Suppressor macrophage (primary cell): ENCODE measurements at places on chromosomes 11 and 22.

DNA sequence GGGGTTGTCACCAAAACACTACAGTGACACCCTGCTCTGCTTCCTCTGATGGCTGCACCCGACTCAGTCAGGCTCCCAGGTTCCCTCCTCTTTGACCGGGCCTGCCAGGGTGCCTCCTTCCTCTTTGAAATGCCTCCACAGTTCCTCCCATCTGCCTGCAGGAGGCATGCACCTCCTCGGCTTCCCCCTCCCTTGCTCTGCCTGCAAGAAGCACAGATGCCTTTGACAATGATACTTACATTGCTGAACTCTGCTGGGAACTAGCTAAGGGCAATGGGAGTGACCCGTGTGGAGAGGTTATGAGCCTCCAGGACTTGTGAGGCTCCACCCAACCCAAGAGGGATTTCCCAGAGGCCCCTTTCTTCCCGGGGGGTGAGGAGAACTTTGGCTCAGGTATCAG, 674.1 kb downstream of the OPCML start:
- DNase-seq, result no peak

GRCh38 chr11:100902454-100903141, 215.5 kb downstream of the ARHGAP42 start:
- no peak for DNase-seq

- DNase-seq, result no peak
Measured at GRCh38 chr11:45959851-45960250, 37.4 kb downstream of the LARGE2 start.

- no peak for DNase-seq
Measured at GRCh38 chr11:127002669-127003259, 2.2 kb upstream of the KIRREL3 start.

DNA sequence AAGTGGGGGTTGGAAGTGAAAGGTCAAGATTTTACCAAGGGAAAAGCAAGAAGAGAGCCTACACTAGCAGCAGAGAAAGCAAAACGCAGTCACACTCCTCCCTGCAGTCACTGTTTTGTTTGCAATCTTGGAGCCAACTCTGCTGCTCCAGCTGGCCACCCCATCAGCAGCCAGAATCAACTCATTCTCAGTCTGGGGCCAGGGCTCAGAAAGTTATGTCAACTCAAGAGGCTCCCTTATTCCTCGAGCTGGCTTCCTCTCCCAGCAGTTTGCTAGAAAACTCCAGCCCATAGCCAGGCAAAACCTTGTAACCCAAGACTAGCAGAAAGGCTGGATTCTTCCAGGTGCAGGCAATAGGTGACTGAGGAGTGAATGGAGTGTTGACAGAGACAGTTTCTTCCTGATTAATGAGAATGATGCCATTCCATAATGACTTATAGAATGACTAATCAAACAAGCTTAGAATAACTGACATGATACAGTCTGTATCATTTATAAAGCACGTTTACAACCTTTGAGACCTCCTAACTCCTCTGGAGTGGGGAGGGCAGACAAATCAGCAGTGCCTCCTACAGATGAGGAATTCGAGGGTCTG, 53.4 kb downstream of the P4HA3 start:
- no peak for DNase-seq

DNA sequence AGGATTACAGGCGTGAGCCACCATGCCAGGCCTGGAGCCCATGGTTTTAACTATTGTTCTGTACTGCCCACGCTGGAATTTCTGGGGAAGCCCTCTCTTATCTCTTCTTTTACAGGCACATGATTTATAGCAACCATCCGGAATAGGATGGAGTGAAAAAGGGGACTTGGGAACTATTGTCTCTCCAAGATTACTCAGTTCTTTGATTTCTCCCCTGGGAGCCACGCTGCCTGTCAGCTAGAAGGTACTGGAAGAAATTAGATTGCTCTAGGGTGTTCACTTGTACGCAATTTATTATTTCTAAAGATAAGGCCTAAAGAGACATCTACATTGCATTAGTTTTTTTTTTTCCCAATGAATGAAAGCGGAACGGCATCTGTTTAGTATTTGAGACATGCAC, 65.6 kb upstream of the PTPRJ start:
- no peak for DNase-seq

DNA sequence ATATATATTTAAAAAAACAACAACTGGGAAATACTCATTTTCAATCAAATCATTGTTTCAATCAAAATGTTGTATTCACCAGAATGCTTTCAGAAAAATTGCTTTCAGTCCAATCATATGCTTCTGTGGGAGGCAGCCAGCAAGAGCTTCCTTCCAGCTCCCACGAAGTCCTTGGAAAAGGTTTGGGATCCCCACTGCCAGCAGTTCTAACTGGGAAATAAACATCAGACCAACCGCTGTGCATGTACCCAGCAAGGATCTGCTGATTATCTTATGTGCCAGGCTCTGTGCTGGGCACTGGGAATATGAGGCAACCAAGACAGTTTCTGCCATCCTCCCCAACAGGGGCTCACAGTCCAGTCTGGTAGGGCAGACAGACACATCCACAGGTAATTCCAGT, 10.8 kb downstream of the RPS13 start:
- no peak for DNase-seq

- DNase-seq, result no peak
Measured at GRCh38 chr22:46363611-46364321, 28.3 kb downstream of the TRMU start.

DNA sequence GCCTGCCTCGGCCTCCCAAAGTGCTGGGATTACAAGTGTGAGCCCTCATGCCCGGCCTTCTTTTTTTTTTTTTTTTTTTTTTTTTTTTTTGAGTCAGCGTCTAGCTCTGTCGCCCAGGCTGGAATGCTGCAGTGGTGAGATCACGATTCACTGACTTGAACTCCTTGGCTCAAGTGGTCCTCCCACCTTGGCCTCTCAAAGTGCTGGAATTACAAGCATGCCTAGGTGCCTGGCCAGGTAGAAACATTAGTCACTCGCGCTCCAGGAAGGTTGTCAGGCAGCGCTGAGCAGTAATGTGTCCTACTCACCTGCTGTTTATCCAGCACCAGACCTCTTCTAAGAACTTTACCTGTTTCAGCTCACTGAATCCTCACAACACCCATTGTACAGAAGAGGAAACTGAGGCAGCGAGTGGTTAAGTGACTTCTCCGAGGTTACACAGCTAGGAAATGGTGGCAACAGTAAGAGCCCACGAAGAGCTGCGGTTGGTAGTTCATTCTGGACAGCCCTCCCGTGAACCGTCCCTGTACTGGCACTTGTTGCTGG, 496 bp upstream of the CST6 start:
- DNase-seq, result no peak

DNA sequence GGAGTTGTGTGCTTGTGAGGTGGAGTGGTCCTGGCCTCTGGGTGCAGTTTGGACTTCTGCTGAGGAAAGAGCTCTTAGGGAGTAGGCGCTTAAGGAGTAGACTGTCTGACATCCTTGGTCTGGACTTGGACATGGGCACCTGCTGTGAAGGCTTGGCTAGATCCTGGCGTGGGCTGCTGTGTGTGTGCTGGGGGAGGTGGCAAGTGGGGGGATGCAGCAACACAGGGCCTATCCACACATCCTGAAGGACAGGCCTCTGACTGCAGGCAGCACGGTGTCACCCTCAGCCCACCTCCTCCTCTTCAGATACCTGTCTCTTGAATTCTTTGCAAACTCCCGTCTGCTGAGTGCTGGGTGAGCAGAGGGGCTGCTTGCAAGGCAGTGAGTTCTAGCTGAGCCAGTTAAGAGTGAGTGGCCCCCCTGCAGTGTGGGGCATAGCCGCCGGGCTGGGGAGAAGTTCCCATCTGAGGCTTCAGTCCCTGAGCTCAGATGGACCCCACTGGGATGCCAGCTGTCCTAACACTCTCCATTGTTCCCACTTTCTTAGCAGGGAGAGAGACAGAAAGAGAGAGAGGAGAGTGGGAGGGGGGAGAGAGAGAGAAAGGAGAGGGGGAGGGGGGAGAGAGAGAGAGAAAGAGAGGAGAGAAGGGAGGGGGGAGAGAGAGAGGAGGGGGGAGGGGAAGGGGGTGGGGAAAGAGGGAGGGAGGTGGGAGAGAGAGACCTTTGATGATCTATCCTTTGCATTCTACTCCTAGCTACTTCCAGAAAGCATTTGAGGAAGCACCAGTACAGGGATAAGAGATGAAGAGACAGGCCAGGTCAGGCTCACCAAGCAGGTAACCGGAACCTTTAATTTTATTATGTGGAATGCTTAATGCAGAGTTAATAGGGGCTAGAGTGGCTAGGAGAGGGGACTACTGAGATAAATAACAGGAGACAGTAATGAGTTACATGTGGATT, 12.6 kb downstream of the SOX10 start:
- no peak for DNase-seq

- DNase-seq, result peak; percentile 11
Measured at GRCh38 chr11:41201156-41201555, 258.3 kb downstream of the LRRC4C start.

- no peak for DNase-seq
Measured at GRCh38 chr22:37025500-37026070, 6.0 kb downstream of the MPST start.

- no peak for DNase-seq
Measured at GRCh38 chr11:14114269-14114668, 151.7 kb downstream of the SPON1 start.
